Kidney glomerular epithelial cell (primary cell): ENCODE measurements at places on chromosomes 3 and 15.
A peak's percentile ranks its signal among the peaks of the same experiment; 100 is the strongest.

DNA sequence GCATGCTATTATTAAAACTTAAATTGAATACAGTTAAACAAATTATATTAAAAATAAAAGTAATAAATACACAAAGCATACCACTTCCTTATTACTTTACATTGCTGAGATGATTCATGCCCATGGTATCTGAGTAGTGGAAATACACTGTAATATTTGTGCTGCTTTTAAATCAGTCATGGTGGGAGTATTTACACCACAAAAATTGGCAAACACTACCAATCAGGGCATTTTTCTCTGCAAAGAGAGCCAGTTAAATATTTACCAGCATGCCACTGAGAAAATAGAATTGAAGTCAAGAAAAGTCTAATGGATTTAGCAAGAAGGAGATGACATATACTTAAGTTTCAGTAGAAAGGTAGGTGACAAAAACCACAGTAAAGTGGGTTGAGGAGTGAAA lies 19.6 kb downstream of the PPARG start:
- peak; percentile 72 for DNase-seq

DNA sequence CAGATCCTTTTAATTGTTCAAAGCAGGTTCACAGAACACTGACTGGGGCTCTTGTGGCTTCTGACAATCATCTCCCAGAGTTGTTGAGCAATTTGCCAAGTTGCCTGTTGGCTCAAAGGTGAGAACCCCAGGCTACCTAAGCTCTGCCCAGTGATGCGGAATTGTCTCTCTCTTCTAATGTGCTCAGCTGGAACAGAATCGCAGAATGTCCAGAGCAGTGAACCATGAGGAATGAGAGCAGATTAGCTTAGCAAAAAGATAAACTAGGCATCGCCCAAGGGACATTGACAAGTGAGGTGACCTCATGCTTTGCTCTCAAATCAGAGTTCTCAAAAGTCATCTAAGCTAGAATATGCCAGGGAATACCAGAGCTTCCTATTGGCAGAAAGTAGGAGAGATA lies 148.1 kb downstream of the WDR76 start:
- peak; percentile 95 for DNase-seq

DNA sequence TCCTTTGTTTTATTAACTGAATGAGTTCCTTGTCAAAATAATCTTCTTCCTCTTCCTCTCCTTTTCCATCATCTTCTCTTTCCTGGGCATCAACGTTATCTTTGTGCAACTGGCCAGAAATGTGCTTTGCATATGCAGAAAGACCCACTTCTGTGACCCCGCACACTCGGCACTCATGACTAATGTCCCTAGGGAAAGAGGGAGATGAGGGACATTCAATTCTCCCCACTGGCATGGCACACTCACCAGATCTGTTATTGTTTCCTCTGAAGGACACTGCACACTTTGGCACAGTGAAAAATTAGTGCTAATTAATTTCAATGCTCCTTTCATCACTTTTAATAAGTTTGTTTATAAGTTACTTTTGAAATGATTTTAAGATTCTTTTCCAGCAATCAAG lies 34.0 kb downstream of the ZNF106 start:
- DNase-seq: no peak

- DNase-seq: no peak
Observed at GRCh38 chr3:114058646-114059045, 2.1 kb downstream of the QTRT2 start.

DNA sequence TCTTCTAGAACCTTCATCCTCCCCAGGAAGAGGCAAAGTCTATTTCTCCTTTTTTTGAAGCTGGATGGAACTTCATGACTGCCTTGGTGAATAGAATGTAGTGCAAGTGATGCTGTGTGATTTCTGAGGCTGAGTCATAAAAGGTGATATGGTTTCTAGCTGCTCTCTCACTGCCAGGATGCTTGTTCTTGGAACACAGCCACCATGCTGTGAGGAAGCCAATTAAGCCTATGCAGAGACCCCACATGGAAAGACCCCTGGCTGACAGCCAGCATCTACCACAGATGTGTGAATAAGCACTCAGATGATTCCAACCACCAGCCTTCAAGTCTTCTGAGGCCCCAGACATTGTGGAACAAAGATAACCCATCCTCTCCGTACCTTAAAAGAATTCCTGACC lies 57.0 kb downstream of the ISL2 start:
- DNase-seq: peak; percentile 29

GRCh38 chr3:188351648-188352047 lies 197.7 kb downstream of the LPP start:
- no peak for DNase-seq

DNA sequence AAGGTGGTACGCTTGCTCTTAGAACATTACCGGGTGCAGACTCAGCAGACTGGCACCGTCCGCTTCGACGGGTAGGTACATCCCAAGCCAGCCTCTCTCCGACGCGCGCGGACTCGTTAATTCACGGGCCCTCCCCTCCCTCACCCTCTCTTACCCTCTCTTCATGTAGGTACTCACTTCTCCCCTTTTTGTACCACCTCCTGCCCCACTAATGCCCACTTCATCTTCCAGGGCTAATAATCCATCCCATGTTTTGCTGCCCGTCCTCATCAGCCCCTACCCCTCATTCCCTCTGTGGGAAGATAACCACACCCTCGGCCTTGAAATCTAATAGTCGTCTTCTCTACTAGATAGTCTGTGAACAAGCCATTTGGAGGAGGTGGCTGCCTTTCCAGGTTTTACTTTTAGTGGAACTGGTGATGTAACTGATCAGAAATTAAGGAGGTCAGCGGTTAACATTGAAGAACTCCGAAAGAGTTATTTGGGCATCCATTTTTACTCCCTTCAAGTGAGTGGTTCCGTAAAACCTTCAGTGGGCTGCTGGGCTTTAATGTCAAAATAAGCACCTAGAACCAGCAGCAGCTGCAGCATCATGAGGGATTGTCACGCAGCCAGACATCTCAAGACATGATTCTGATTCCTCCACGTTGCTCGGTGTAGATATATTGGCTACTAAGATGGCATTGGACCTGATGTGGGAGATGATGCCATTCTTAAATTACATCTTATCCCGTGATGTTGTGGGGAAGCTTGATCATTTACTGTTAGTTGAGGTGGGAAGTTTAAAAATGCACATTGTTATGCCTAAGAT lies 1.3 kb downstream of the FEM1B start:
- no peak for DNase-seq

- no peak for DNase-seq
Observed at GRCh38 chr3:149585401-149585726, 72.5 kb downstream of the WWTR1 start.

GRCh38 chr3:152243721-152244516 lies 24.8 kb upstream of the MBNL1 start:
- DNase-seq: no peak

DNA sequence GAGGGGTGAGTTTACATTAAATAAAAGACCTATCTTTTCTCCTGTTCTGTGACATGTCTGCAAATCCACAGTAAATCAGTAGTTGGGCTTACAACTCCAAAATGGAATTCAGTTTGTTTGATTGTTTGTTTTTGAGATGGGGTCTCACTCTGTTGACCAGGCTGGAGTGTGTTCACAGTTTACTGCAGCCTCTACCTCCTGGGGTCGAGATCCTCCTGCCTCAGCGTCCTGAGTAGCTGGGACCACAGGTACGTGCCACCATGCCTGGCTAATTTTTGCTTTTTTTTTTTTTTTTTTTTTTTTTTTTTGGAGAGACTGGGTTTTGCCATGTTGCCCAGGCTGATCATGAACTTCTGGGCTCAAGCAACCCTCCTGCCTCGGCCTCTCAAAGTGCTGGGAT lies 63.5 kb upstream of the ADPGK start:
- no peak for DNase-seq

DNA sequence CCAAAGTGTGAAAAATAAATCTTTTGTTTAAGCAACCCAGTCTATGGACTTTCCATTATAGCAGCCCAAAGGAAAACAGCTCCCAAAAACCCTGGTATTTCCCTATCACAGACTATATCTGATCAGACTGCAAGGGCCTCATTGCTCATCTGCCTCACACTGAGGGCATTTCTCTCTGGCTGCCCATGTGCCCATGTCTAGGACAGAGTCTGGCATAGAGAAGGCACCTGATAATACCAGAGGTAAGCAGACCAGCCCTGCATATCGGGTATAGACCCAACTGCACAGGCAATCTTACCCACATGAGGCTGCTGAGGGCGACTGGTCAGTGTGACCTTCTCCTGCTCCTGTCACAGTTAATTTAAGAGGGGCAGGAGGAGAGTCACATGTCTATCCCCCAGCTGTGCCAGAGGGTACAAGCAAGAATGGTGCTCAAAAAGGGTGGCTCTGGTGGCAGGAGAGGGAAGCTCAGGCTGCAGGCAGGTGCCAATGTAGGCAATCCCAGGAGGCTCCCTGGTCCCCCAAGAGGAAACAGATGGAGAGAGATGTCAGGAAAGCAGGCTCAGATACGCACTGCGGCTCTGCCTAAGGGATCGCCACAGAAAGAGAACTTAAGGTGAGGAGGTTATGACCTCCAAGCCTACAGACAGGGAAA lies 3.1 kb downstream of the CSRNP1 start:
- DNase-seq: no peak

GRCh38 chr15:66885281-66885915 lies 180.0 kb upstream of the SMAD3 start:
- DNase-seq: no peak

- DNase-seq: no peak
Observed at GRCh38 chr15:42749266-42749665, 12.3 kb upstream of the CDAN1 start.

DNA sequence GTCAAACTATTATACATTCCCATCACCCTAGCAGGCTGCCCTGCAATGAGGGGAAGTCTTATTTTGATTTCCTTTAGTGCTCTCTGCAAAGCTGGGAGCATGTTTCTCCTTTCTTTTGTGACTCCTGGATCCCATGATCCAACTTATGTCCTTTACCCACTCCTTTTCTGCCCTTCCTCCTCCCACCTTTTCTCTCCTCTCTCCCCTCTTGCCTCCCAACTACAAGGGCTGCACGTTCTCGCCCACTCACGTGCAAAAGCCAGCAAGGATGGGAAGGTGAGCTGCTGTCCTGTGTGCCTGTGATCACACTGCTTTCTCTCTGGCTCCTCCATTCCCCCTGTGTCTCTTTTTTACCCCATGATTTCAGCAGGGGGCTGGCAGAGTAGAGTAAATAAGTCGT lies 6.1 kb downstream of the VIPR1 start:
- DNase-seq: no peak

- DNase-seq: peak; percentile 72
Observed at GRCh38 chr3:4826237-4827100, 152.8 kb upstream of the BHLHE40 start.

- no peak for DNase-seq
Observed at GRCh38 chr15:65396965-65397317, 19.1 kb upstream of the IGDCC3 start.

GRCh38 chr3:133591271-133591742 lies 17.8 kb downstream of the CDV3 start:
- DNase-seq: peak; percentile 64

DNA sequence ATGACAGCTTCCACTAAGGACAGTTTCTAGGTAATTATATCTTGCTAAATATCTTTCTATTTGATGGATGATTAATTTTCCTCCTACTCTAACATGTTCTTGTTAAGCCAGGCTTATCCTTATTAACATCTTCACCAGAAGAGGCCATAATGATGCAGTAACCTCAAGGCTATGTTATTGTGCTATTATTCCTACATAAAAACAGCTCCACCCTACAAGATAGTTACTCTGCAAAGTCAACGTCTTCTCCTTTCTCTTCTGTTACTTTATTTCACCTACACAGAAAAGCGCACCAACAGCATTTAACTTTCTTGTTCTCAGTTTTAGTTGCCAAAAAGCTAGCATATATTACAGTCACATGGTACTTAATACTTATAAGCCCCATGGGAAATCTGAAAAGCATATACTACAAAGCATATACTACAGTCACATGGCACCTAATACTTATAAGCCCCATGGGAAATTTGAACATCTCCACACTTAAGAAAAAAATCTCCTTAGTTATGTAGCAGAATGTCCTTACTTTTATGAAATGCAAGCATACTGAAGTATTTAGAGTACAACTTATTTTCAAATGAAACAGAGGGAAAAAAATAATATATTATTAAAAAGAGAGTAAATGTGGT lies 13.4 kb downstream of the ADAM10 start:
- no peak for DNase-seq

GRCh38 chr3:146637871-146638270 lies 32.7 kb upstream of the PLSCR5 start:
- DNase-seq: no peak

DNA sequence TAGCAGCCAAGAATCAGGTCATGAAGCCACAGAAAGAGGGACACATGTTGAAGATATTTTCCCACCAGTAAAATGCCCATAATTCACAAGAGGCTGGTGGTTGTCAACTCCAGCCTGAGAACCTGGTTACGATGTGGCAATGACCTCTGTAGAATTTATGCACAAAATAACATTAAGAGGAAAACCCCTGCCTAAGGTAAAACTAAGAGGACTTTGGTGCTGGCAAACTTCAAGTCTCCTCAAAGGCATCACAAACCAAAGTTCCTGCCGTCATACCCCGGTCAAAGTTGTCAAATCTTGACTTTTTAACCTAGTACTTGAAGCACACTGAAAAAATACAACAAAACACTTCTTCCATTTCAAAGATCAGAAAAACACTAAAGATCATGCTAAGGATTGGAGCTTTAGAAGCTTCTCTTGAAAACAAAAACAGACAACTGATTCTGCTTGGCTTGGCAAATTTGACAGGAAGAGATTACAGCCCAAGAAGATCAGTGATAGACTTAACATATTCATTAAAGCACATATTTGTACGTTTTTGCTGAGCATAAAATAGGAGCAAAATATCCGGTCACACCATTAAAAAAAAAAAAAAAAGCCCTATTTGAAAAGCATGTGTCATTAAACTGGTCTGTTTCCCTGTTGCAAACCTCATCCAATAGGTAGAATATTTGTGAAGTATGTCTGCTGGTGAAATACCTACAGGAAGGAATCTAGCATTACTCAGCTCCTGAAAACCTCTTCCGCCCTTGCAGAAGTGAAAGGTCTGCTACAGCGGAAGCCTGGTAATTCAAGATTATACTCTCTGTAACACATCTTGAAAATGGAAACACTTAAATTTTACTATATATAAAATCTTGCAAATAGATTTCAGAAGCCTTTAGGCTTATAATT lies 22.8 kb downstream of the EIF4E3 start:
- DNase-seq: peak; percentile 46

GRCh38 chr3:40845447-40845846 lies 320.7 kb downstream of the ZNF621 start:
- DNase-seq: no peak

- DNase-seq: no peak
Observed at GRCh38 chr3:161025911-161026310, 79.2 kb downstream of the B3GALNT1 start.

- DNase-seq: no peak
Observed at GRCh38 chr3:78791753-78792152, 976.0 kb downstream of the ROBO1 start.

GRCh38 chr3:69861556-69861955 lies 122.3 kb downstream of the MITF start:
- no peak for DNase-seq

GRCh38 chr15:85890620-85890980 lies 95.9 kb upstream of the KLHL25 start:
- DNase-seq: no peak

GRCh38 chr15:52076889-52077781 lies 35.4 kb downstream of the BCL2L10 start:
- peak; percentile 75 for DNase-seq

GRCh38 chr3:120172070-120172469 lies 77.8 kb upstream of the GSK3B start:
- DNase-seq: peak; percentile 18
